ENCODE measurements at places on chromosomes 5 and 9.

DNA sequence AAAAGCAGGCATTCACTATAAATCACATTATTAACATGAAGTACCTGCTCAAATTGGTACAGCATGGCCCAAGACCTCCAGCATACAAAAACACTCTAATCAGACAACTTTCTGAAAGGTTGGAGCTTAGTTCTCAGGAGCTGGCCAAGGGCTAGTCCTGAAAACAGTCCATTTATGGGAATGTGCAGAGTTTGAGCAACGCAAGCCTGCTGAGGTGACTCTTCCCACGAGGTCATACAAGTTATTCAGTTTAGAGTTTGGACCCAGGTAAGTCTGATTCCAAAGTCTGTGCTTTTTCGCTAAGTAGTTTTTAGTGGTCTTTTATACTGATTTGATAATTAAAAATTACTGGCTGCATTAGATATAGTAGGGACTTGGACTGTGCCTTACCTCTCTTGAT lies 52.6 kb downstream of the AP3S1 start:
- DNase-seq = no peak

DNA sequence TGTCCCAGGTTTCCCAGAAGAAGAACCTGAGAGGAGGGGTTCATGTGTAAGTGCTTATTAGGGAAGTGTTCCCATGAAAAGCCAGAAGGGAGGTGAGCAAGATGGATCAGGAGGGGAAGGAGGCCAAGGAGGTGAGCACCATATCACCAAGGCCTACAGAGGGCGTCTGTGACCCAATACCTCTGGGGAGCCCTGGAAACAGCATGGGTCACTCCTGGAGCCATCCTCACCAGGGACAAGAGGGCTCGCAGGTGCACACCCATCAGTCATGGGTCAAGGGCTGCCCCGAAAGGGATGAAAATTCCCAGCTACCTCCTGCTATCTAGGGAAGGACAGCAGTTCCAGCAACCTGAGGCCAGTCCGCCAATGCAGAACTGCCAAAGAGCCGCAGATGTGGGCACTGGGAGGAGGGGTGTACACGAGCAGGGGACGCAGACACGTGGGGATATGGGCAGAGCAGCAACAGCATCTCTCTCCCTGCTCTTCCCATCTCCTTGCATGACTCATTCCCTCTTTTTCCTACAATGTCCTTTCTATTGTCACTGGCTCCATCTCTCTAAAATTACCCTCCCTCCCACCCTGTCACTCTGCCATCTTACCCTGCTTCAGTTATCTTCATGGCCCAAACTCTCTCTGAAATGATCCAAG lies 167.6 kb upstream of the FSTL4 start:
- no peak for DNase-seq

GRCh38 chr5:123776761-123777160 lies 264.8 kb downstream of the CSNK1G3 start:
- DNase-seq = no peak

- peak; percentile 3 for DNase-seq
These were observed 45.6 kb downstream of the CFAP90 start for GRCh38 chr5:7805379-7805778.

GRCh38 chr5:43073597-43074546 lies 33.8 kb upstream of the ANXA2R start:
- peak; percentile 85 for DNase-seq

All from hematopoietic multipotent progenitor cell treated with erythropoietin and hydrocortisone succinate and interleukin-3 and kit ligand, for 8 days (in vitro differentiated cells).